ENCODE measurements at places on chromosomes 7 and 10.
A peak's percentile ranks its signal among the peaks of the same experiment; 100 is the strongest.

DNA sequence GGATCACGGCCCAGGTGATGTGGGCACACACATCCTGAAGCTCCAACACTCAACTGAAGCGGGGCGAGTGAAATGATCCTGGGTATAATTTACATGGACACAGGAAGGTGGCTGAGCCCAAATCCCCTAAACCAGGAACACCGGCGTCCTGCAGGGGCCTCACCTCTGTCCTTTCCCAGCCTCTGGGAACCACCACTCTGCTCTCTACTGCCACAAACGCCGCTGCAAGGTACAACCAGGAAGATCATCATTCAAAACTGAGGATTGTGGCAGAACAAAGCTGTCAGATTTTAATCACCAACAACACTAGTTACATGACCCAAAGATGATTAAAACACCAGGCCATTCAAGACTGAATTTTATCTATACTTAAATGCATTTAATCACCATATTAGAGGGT is 104.0 kb downstream of the DIP2C start:
- no peak for DNase-seq

DNA sequence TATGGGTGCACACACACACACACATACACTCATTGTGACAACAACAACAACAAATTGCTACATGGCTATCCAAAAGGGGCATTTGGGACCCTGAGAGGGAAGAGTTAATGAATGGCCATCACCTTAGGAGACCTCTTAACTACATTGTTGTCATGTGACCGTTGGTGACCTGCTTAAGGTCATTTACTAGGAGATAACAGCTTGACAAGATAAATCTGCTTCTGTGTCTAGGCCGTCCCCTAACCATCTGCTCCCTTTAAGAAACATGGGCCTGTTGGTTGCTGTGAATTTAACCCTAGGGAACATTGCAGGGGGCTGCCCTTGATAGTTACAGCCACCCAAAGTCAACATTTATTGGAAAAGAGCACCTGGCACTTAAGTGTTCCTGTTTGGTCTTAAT is 29.7 kb downstream of the C1QL3 start:
- DNase-seq: no peak

DNA sequence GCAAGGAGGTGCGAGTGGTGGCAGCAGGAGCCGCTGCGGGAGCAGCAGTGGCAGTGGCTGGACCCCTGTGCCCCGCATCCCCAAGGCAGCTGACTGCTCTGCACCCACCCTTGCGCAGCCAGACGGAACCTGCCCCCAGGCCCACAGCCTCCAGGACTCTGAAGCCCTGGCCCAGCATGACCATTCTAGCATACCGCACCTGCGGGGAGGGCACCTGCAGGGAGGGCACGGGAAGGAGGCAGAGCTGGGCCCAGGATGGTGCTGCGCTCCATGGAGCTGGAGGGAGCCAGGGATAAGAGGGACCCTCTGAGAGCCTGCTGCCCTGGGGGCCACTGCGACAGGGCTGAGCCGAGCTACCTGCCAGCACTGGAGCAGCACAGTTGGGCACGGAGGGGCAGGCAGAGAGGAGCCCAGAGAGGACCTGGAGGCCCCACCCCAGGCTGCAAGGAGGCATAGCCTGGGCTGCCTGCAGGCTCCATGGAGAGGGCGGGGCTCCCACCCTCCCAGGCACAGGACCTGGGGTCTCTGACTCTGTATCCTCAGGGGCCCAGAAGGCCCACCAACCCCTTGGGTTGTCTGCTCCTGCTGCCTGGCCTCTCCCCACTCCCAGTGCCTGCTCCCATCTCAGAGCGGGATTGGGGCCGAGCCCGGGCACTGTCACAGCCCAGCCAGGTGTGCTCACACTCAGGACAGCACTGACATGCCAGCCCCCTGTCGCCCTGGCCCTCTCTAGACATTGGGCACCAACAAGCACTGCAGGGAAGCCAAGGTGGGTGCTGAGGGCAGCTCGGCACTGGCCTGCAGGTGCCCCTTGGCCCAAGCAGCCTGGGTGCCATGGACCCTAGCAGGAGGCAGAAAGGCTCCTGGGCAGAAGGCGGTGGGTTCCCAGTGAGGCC is 87.6 kb downstream of the HTR7 start:
- DNase-seq: no peak

DNA sequence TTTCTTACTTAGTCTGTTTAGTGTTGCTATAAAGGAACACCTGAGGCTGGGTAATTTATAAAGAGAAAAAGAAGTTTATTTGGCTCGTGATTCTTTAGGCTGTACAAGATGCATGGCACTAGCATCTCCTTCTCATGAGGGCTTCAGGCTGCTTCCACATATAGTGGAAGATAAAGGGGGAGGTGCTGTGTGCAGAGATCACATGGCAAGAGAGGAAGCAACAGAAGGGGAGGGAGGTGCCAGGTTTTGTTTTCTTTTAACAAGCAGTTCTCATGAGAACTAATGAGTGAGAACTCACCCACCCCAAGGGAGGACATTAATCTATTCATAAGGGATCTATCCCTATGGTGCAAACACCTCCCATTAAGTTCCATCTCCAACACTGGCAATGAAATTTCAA is 17.3 kb downstream of the CYP2E1 start:
- no peak for DNase-seq

- no peak for DNase-seq
Measured at GRCh38 chr10:133294189-133294588, 14.5 kb downstream of the TUBGCP2 start.

DNA sequence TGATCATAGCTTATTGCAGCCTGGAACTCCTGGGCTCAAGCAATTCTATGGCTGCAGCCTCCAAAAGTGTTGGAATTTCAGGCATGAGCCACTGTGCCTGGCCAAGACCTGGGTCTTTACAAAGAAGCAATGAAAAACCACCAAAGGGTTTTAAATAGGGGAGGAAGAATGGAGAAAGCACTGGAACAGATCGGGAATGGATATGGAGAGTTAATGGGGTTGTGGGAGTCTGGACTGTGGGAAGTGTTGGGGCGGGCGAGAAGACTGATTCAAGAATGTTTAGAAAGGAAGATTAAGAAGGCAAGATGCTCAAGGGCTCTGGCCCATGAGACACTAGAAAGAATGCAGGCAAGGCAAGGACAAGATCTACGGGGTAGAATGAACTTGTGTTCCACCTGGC is 98.5 kb downstream of the CARD11 start:
- DNase-seq: no peak

GRCh38 chr10:35762311-35763030 is 120.4 kb upstream of the FZD8 start:
- no peak for DNase-seq

DNA sequence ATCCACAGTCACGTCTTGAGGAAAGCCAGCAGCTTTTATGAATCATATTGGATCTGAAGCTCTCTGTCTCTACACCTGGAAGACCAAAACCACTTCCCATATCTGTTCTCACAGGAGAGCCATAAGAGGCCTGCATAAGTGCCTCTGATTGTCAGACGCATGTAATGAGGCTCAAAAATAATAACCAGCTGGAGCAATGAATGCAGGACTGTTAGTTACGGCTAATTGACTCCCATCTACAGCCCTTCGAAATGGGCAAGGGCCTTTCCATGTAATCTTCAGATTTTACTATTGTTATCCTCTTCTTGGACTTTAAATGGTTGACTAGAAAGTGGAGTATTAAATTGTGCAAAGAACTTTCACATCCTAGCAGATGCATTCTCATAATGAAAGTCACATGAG is 4.4 kb upstream of the SEMA3C start:
- DNase-seq: no peak

- DNase-seq: no peak
Measured at GRCh38 chr7:17638727-17639126, 301.6 kb downstream of the SNX13 start.

GRCh38 chr7:5665094-5666025 is 116.1 kb downstream of the RNF216 start:
- peak; percentile 88 for DNase-seq

DNA sequence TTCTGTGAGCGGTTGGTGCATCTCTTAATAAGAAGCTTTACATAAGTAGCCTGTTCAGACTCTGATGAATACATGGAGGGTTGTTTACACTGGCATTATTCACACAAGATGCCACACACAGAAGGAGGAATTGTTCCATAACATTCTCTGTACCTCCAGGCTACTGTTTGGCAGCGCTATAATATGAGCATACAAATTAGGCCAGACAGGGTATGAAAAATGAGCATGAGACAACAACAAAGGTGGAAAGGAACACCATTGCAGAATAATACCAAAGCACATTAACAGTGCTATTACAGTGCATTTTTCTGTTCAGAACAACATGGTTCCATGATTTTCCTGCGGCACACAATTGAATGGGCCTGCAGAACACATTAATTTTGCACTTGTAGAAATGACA is 417.2 kb upstream of the C7orf33 start:
- DNase-seq: no peak

- DNase-seq: peak; percentile 80
Measured at GRCh38 chr7:148084138-148084537, 506.4 kb upstream of the C7orf33 start.

- DNase-seq: no peak
Measured at GRCh38 chr7:6382817-6383216, 64.9 kb downstream of the DAGLB start.

DNA sequence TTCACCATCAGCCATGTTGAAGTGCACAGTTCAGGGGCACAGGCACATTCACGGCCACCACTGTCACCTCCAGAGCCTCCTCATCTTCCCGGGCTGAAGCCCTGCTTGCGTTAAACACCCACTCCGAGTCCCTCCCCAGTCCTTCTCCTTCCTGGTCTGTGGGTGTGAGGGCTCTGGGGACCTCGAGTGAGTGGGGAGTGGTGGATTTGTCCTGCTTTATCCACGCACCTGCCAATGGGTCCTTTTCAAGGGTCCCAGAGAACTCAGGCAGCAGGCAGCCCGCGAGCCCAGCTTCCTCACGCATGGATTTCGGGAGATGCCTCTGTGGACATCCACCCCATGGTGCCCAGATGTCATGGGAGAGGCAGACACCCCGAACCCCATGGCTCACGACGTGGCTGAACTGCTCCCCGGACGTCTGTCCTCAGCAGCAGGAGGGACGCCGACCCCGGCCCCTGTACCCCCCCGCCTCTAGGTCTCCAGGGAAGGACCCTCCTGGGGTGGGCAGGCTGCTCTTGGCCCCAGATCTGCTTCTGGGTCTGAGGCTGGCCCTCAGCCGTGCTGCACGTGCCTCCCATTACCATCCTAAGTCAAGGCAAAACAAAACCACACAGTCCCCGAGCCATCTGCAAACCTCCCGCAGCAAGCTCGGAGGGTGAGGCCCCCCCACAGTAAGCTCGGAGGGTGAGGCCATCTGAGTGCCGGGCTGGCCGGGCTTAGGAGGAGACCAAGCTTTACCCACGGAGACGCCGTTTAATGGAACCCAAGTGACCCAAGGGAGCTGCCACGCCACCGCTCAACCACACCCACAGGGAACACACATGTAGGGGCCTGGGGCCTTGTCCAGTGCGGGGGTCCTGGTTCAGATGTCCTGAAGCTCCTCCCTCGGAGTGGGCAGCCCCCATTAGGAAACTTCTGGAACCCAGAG is 9.0 kb downstream of the CYP2W1 start:
- no peak for DNase-seq

DNA sequence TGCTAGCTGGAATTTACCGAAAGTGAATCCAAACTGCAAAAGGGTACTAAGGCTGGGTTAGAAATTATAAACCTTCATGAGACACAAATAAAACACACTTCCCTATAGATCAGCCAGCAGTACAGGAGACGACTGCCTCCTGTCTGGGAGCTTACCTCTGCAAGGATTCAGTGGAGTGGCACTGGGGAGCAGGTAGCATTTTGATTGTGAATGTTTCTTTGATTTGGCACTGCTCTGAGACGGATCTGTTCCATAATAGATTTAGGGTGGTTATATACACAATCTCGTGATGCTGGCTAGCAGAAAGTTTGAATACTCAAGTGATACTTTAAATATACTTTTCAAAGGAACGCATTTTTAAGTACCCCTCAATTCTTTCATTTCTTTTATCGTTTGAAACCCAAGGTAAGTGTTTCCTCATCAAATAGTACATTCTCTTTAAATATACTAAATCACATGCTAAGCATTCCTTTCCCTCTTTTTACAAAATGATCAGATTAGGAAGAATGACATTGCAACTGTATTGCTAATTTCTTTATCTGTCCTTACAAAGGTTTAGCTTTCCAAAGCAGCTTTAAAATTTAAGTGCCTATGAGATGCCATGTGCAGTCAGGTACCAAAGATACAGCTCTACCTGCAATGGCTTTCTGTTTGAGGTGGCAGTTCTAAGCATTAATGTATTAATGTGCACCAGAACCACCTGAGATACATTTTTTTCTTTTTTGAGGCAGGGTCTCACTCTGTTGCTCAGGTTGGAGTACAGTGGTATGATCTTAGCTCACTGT is 20.6 kb upstream of the CHCHD3 start:
- no peak for DNase-seq

DNA sequence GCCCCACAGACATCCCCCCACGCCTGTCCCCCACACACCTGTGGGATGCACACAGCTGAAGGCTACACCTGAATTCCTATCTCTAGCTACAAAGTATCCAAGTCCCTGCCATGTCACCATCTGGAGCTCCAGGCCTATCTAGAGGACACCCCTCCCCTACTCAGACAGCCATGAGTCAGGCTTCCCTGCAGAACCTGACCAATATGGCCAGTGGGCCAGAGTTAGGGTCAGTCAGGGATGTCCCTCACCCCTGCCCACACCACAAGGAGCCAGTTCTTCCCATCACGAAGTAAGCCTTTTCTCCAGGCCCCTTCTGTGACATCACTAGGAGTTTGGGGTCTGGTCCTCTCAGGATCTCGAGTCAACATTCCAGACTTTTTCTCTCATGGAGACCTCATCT is 10.6 kb upstream of the SLC18A3 start:
- DNase-seq: no peak

DNA sequence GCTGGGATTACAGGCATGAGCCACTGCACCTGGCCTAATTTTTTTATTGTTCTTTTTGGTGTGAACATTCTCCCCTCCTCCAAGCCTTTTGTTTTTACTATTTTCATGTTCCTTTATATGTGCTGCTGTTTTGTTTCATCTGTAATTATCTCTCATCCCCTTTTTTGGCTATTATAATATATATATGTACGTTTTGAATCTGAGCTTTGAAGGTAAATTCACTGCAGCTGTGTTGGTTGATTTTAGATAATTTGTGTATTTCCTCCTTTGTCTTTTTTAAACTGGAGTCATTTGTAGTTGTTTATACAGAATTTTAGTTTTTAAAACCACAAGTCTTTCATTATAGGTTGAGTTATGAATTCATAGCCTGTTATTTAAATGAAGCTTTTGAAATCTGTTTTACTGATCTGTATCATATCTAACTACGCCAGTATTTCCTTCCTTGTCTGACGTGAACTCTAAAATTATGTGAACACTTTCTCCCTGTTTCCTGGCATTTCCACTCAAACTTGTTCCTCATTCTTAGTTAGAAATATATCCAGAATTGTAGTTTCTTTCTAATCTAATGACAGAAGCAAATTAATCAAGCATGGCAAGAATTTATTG is 54.9 kb downstream of the PTEN start:
- DNase-seq: no peak

- DNase-seq: peak; percentile 32
Measured at GRCh38 chr7:129950191-129950932, 2.4 kb downstream of the UBE2H start.

- no peak for DNase-seq
Measured at GRCh38 chr10:122078326-122078725, 89.4 kb downstream of the TACC2 start.
